ENCODE measurements at places on chromosomes 2 and 18.
A peak's percentile ranks its signal among the peaks of the same experiment; 100 is the strongest.

GRCh38 chr2:101859604-101860003, 132.2 kb upstream of the IL1R2 start:
- H3K27me3 ChIP-seq: no peaks in the 10 kb centered on the region
- H3K4me1 ChIP-seq: peaks cover 18% of the 10 kb centered on the region
- H3K4me3 ChIP-seq: no peak overlapping the region

DNA sequence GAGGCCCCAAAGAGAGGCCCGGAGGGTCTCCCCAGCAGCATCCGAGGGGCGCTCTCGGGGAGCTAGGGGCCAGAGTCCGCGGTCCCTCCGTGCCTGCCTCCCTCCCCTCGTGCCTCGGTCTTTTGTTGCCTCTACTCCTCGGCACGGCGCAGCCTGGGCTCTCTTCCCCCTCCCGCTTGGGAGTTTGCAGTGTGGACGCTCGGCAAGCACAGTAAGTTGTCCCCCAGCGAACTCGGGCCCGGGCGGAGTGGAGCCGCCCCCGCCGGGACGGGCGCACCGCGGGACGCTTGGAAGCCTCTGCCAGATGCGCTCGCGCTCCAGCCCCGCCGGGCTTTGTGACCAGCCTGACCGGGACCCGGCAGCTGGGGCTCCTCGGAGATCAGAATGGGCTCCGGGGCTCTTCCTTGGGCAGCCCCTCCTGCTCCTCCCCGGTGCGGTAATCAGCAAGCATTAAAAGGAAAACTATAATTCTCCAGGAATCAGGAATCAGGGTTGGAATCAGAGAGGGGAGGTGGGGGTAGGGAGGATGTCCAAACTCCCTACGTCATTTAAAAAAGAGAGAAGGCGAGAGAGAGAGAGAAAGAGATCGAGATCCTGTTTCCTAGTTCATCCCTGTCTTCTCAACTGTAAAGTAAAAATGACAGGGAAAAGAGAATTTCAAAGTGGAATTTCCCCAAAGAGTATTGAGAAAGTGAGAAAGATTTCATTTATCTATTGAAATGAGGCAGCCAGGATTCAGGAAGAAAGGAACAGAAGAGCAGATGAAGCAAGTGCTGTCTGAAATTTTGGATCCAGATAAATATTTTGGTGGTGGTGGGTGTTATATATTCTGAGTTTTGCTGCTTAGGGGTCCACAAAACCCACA, 786 bp upstream of the TMEM200C start:
- DNase-seq: peak; percentile 15
- H3K27ac ChIP-seq: no peak overlapping the region
- H3K36me3 ChIP-seq: no peaks in the 10 kb centered on the region
- H3K4me1 ChIP-seq: peaks cover 11% of the 10 kb centered on the region

DNA sequence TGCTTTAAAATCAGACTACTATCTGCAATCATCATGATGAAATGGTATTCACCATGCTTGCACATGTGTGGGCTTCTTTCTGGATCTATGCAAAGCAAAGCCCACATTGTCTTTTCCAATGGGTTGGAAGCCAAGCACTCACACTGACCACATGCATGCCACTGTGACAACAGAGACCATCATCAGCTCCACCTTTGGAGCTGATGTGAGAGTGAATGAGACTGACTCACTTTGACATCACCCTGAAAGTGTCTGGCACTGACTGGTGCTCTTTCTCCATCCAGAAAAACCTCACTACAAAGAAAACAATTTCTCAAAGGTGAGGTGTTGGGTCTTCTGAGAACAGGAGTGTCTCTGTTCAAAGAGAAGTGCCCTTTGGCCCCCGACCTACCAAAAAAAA, 4.7 kb downstream of the MYO5B start:
- no peak overlapping the region for H3K27ac ChIP-seq
- no peak for DNase-seq

GRCh38 chr2:181675254-181675653, 5.1 kb downstream of the NEUROD1 start:
- H3K4me1 ChIP-seq: no peaks in the 10 kb centered on the region
- no peak overlapping the region for H3K4me3 ChIP-seq
- no peaks in the 10 kb centered on the region for H3K27me3 ChIP-seq
- no peak overlapping the region for H3K27ac ChIP-seq

DNA sequence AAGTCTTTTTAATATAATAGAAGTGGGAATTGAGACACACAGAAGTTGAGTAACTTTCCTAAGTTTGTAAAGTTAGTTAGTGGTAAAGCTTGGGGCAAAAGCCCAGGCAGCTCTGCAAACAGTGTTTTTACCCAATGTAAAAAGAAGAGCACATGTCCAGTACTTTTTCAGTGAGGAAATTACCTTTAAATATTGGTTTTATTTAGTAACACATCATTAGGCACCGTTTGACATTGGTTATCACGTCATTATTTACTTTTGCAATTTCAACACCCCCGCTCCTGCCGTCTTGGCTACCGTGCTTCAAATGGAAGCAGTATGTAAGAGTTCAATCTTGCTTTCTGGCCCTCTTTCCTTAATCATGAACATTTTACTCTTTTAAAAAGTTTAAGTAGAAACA, 807.9 kb downstream of the EPHA4 start:
- no peaks in the 10 kb centered on the region for H3K27me3 ChIP-seq
- no peak for DNase-seq
- H3K4me3 ChIP-seq: no peak overlapping the region
- H3K36me3 ChIP-seq: no peaks in the 10 kb centered on the region
- no peak overlapping the region for H3K27ac ChIP-seq
- no peaks in the 10 kb centered on the region for H3K4me1 ChIP-seq

GRCh38 chr2:134943540-134943939, 24.9 kb downstream of the CCNT2 start:
- H3K36me3 ChIP-seq: peaks cover 1% of the 10 kb centered on the region
- H3K4me3 ChIP-seq: no peak overlapping the region
- DNase-seq: no peak
- H3K27me3 ChIP-seq: no peaks in the 10 kb centered on the region
- no peak overlapping the region for H3K27ac ChIP-seq
- H3K4me1 ChIP-seq: no peaks in the 10 kb centered on the region

GRCh38 chr2:27843992-27844391, 46.2 kb downstream of the RBKS start:
- H3K4me1 ChIP-seq: no peaks in the 10 kb centered on the region
- no peak overlapping the region for H3K27ac ChIP-seq
- no peak overlapping the region for H3K4me3 ChIP-seq
